ENCODE measurements at places on chromosomes 11 and 22. TPM values are rescaled to one million over a fixed set of nuclear protein-coding genes. Genes with fewer than 3 reads are reported as not detected.

HOATZ gene
- total RNA-seq = not detected

- peak overlapping the region; percentile 28 for H3K4me3 ChIP-seq
- H3K36me3 ChIP-seq = no peaks in the 10 kb centered on the region
- no peaks in the 10 kb centered on the region for H3K27me3 ChIP-seq
- peak; percentile 22 for DNase-seq
- no peak overlapping the region for H3K27ac ChIP-seq
- H3K4me1 ChIP-seq = peaks cover 10% of the 10 kb centered on the region
Measured at GRCh38 chr22:18048441-18048898, 24.1 kb upstream of the MICAL3 start.

DNA sequence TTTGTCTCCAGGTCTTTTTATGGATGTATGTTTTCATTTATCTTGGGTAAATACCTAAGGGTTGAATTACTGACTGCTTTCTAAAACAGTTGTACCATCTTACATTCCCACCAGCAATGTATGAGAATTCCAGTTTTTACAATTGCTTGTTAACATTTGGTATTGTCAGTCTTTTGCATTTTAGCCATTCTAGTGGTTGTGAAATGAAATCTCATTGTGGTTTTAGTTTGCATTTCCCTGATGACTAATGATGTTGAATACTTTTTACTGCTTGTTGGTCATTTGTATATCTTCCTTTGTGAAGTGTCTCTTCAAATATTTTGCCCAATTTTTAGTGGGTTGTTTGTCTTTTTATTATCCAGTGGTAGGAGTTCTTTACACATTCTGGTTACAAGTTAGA is 92.8 kb downstream of the ARFGAP2 start:
- H3K4me1 ChIP-seq = peaks cover 4% of the 10 kb centered on the region
- DNase-seq = peak; percentile 65
- H3K4me3 ChIP-seq = no peak overlapping the region
- no peaks in the 10 kb centered on the region for H3K27me3 ChIP-seq

GRCh38 chr11:108865406-108865805 is 200.5 kb downstream of the DDX10 start:
- no peaks in the 10 kb centered on the region for H3K36me3 ChIP-seq
- peaks cover 2% of the 10 kb centered on the region for H3K4me1 ChIP-seq
- H3K4me3 ChIP-seq = no peak overlapping the region

DNA sequence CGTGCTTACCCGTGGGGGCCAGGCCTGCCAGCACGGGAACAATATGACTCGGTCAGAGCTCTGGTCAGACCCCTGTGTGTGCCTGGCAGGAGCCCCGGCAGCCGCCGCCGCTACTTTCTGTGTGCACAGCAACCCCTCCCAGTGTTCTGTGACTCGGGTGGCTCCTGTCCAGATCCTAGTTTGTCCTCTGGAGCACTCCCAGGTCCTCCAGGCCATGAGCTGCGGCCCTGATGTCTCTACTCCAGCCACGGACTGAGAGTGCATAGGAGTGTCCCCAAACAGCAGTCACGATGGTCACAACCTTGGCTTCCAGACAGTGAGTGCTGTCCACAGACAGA is 3.2 kb downstream of the NDUFS8 start:
- H3K36me3 ChIP-seq = peaks cover 8% of the 10 kb centered on the region
- peaks cover 13% of the 10 kb centered on the region for H3K4me1 ChIP-seq
- H3K27ac ChIP-seq = no peak overlapping the region
- H3K27me3 ChIP-seq = no peaks in the 10 kb centered on the region
- DNase-seq = no peak
- H3K4me3 ChIP-seq = no peak overlapping the region
